ENCODE measurements at places on chromosomes 1 and 21. TPM values are rescaled to one million over a fixed set of nuclear protein-coding genes. Genes with fewer than 3 reads are reported as not detected.
A peak's percentile ranks its signal among the peaks of the same experiment; 100 is the strongest.

GJB3 gene
- 139 TPM for total RNA-seq

FMO4 gene
- 2.2 TPM for total RNA-seq

NTRK1 gene
- 0.32 TPM for total RNA-seq

LRRC38 gene
- 6.3 TPM for total RNA-seq

CNTN2 gene
- 0.68 TPM for total RNA-seq

AADACL3 gene
- 46.0 TPM for total RNA-seq

TIAM1 gene
- 71.9 TPM for total RNA-seq

LRRC39 gene
- total RNA-seq: 0.47 TPM

WNT4 gene
- 21.3 TPM for total RNA-seq

- DNase-seq: no peak
Measured at GRCh38 chr1:211632117-211632807, 43.2 kb downstream of the NEK2 start.

GRCh38 chr21:31538816-31539215 is 120.7 kb upstream of the SOD1 start:
- no peak for DNase-seq

GRCh38 chr1:113452921-113453770 is 62.8 kb downstream of the MAGI3 start:
- DNase-seq: no peak

- no peak for DNase-seq
Measured at GRCh38 chr1:87042111-87042811, 127.8 kb downstream of the HS2ST1 start.

DNA sequence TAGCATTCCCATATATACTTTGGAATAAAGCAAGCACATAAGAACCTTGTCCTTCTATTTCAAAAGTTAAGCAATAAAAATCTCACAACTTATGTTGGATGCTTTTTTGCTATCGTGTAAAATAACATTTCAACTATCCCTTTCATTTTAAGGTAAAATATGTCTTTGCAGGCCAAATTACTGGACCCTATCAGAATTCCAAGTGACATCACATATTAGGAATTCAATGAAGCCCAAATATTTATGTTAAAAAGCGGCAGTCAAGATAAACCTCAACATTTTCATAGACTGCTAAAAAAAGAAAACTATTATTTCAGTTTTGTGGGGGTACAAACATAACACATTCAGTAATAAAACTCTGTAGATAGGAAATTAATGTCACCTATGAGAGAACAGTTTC is 252.0 kb downstream of the KCTD3 start:
- DNase-seq: no peak

- no peak for DNase-seq
Measured at GRCh38 chr1:37851782-37852210, 7.6 kb downstream of the MTF1 start.

GRCh38 chr1:12604114-12604874 is 13.7 kb downstream of the DHRS3 start:
- DNase-seq: no peak

GRCh38 chr21:38989379-38989744 is 183.6 kb downstream of the ETS2 start:
- DNase-seq: no peak

DNA sequence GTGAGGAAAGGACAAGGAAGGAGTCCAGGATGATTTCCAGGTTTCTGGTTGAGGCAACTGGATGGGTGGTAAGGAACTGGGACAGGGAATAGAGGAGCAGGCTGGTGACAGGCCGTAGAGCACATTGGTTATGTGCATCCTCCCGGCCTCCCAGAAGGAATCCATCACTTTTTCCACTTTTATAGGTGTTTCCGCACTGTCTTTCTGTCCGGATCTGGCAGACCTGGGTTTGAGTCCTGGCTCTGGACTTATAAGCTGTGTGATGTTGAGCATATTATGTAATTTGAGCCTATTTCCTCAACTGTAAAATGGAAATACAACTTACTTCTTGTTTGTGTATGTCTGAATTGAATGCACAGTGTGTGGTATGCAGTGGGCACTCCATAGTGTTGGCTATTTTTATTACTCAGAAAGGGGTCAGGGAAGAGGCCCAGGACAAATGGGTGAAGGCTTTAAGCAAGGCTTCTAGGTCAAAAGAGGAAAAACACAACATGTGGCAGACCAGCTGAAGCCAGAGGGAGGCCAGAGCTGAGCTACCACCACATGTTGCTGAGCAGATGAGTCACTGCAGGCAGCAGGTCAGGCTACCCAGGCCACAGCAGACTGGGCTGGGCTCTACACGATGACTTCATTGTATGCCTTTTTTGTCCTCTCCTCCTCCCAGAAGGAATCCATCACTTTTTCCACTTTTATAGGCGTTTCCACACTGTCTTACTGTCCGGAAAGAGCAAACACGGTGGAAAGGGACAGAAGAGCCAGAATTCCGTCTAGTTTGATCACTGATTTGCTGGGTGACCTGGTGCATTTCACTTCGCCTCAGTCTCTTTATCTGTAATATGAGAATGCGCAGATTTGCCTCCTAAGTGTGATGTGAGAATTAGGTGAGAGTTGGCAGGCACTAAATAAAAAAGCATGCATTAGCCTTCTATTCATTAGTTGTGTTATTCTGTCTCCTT is 791 bp upstream of the MAST2 start:
- DNase-seq: peak; percentile 86

GRCh38 chr1:230778916-230779590 is 31.9 kb downstream of the CAPN9 start:
- DNase-seq: no peak

DNA sequence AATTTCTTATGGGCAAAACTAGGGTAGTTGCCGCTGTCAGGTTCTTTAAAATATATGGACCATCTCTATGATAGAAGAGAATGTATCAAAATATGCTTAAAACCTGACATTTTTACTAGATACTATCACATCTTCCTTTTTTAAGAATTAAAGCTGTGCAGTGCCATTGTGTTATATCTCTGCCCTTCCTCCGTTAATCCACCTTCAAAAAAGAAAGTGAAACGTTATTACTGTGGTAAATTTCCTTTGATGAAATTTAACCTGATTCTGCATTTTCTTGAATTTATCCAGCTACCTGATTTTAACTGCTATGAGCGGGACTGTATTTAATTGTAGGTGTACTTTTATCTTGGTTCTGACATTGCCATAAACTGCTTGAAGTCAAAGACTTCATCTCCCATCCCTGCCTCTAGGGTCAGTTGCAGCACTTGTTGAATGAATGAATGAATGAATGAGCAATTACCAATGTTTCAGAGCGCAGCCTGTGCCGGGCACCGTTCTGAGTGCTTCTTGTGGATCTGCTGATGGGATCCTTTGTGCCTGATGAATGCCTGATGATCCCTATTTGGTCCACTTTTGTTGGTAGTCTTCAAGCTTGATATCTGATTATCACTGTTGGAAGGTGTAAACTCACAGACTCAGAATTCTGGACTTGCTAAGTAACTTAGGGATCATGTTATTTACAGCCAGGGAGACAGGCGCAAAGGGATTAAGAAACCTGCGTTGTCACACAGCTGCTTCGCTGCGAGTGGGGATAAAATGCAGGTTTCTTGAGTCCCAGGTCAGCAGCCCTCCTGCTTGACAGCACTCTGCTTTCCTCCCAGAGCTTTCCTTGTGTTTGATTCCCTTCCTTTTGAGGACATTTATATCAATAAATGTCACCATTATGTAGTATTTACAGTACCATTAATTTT is 30.1 kb downstream of the SMYD2 start:
- DNase-seq: no peak

DNA sequence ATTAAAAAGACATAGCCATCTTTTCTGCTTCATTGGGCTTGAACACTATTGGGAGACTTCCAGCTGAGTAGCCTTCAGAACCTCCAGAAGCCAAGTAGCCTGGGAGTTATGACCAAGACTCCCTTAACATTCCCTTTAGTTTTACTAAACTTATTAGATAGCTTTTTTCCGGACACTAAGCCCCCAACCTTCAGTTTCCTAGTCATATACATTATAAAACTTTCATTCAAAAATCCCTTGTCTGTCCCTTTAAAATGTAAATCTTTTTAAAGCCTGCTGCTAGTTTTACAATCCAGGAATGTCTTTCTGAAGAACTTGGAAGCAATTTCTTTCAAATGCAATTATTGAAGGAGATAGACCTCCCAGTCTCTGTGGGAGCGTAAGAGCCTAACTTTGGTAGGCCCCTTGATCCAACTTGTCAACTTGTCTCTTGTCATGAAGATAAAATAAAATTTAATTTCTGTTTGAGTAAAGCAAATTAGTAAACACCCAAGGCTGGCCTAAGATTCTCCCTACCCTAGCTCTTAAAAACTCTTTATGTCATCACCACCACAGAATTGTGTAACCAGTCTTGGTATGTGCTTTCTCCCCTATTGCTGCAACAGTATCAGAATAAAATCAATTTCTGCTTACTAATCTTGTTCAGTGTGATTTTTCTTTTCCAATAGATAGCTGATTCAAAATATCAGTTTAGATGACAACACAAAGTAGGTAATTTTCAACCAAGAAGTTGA is 796.2 kb downstream of the PLA2G4A start:
- DNase-seq: no peak

DNA sequence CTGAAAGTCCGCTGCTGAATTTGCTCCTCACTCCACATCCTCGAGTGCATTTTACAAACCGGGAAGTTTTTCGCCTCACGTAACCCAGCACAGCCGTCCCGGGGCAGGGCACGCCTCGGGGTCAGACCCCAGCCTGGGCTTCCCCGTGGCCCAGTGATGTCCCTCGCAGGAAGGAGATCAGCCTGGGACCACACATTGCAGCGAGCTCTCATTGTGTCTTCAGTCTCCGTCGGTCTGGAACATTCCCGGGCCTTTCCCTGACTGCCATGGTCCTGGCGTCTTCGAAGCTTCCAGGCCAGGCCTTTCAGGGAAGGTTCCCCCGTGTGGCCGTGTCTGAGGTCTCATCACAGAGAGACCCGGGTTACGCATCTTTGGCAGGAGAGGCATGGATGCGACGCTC is 43.5 kb downstream of the MORN1 start:
- DNase-seq: peak; percentile 34

DNA sequence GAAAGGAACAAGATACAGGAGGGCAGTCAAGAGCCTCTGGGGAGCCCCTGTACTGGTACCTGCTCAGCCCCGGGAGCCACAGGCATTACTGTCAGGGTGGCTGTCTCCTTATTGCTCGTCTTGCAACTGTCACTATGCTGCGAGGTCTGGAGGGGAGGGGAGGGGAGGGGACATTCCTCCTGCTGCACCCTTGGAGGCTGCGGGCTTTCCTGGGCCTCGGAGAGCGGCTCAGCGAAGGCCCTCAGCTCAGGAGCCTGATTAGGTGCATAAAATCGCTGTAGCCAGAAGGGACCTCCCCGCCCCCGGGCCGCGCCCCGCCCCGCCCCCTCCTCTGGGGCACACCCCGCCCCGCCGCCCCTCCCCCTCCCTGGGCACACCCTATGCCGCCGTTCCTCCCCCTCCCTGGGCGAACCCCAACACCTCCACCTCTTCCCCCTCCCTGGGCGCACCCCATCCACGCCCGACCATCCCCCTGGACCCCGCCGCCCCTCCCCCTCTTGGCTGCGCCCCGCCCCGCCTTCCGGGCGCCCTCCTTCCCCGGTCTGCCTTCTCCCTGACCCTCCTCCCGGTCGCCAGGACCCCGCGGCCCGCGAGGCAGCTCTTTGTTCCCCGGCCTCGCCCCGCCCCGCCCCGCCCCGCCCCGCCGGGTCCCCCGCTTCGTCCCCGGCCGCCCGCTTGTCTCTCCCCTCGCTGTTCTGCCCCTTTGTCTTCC is 35.5 kb downstream of the CACHD1 start:
- peak; percentile 62 for DNase-seq

- DNase-seq: no peak
Measured at GRCh38 chr1:151164732-151165280, 896 bp downstream of the LYSMD1 start.

- no peak for DNase-seq
Measured at GRCh38 chr1:167879508-167879907, 34.4 kb downstream of the ADCY10 start.

GRCh38 chr1:3273447-3273846 is 181.0 kb upstream of the ARHGEF16 start:
- DNase-seq: no peak

GRCh38 chr1:170487503-170487902 is 44.5 kb upstream of the GORAB start:
- no peak for DNase-seq

DNA sequence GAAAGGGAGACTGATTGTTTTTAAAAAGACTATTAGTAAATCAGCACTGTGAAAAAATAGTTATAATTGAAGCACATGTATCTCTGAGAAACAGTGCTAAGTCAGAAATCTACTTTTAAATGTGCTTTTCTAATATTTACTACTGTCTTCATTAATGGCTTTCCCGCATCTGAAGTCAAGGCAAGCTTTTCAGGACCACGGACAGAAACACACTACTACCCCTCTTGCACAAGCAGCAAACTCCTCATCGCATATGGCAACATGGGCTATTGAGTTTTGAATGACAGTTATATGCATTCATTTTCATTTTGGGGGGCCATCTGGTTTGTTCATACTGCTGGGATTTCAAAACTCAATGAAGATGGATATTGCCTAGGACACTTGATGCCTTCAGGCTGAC is 433.4 kb upstream of the CAMK1G start:
- DNase-seq: no peak

DNA sequence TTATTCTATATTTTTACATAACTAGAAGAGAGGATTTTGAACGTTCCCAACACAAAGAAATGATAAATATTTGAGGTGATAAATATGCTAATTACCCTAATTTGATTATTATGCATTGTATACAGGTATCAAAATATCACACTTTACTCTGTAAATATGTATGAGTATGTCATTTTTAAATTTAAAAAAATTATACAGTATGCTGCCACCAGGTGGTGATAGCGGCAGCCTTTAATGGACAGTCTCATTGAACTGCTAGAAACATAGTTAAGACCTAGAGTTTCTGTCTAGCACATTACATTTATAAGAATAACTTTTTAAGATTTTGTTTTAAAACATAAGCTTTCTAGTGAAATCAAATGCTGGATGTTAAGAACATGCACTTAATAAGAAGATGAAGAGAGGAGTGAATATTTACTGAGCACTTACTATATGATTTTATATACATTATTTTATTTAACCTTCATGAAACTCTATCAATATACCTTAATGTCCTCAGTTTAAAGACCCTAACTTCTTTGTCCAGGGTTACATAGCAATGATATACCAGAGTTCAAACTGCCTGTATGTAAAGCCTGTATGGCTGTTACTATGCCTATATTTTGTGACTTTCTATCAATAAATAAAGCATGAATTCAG is 207.1 kb downstream of the NUF2 start:
- no peak for DNase-seq

GRCh38 chr1:77018761-77019160 is 151.5 kb downstream of the ST6GALNAC5 start:
- no peak for DNase-seq

DNA sequence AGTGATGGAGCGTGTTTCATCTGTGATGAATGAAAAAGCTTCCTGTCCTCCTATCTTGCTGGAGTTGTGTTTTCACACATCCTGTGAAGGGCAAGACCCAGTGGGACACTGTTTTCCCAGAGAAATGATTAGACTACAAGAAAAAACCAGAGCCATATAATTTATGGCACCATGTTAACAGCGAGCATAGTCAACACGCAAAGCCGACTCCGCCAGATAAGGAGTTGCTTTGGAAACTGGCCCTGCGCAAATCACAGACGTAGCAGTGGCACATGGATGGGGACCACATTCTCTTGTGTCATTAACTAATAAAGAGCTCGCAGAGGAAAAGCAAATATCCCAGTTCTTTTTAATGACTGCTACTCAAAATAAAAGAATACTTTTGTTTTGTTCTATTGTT is 471.2 kb upstream of the RUNX1 start:
- DNase-seq: no peak

Data from suprapubic skin (tissue), 4 donors.